Activated CD4-positive, CD25-positive, alpha-beta regulatory T cell (primary cell): ENCODE measurements at places on chromosomes 4 and X.

- no peak for DNase-seq
Observed at GRCh38 chr4:6773106-6773505, 9.4 kb upstream of the KIAA0232 start.

GRCh38 chrX:14718403-14718802, 154.5 kb downstream of the FANCB start:
- no peak for DNase-seq

- DNase-seq: no peak
Observed at GRCh38 chr4:77815636-77816035, 3.5 kb downstream of the CNOT6L start.

DNA sequence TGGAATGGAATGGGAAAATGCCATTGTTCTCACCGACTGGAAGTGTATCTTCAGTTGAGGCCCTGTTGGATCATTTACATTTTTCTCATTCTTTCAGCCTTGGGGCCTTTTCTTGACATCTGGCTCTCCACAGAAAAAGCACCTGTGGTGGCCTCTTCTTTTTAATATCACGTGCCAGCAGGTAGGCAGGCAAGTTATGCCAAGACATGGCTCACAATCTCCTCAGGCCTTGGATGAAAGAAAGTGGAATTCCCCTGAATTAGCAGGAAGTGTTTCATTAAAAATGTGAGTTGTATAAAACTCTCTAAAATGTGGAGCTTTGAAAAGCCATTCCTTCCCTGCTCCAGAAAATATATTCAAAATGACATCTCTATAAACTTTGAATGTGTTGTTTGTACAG, 122.1 kb downstream of the FRAS1 start:
- no peak for DNase-seq

GRCh38 chrX:10619425-10620046, 849 bp downstream of the MID1 start:
- DNase-seq: no peak

DNA sequence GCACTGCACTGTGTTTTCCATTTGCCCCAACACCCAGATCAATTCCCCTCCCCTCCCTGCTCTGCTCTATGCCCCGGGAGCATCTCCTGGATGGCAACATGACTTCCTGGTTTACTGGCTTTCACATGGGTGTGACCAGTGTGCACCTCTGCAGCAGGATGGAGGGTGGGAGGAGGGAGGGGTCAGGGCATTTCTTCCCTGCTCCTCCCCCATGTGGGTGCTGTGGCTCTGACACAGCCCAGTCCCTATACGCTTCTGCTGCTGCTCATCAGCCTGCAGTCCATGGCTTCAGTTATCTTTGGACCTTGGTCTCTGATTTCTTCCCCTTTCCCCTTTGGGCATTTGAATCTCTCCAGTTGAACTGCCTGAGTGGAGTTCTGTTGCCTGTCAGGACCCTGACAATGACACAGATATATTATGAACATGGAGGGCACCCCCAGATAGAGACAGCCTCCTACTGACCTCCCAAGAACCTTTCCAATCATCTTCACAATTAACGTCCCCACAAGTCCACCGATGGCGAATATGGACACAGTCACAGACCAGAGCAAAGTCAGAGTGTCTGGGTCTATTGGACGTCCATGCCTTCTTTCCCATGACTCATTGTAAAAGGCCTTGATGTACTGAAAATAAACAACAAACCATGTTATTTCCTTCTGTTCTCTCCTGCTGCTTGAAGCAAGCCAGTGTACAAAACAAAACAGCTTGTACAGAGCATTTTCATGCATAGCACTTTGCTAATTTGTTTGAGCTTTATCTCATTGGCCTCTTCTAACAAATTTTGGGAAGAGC, 24.8 kb downstream of the SLC2A9 start:
- DNase-seq: no peak

DNA sequence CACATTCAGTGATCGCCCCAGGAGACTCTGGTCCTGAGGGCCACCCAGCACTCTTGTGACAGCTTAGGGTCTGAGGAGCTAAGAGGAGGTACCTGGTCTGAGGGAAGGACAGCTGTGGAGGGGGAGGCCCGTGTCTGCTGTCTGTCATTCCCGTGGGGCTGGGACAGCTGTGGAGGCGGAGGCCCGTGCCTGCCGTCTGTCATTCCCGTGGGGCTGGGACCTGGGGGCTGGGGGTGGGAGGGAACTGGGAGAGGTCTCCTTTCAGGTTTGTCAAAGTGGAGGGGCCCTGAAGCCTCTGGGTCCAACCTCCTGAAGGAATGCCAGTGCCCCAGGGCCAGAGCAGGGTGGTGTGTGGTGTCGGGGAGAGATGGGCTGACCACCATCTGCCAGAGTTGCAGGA, 45.0 kb upstream of the ADRA2C start:
- no peak for DNase-seq

GRCh38 chrX:71174795-71175194, 30.2 kb downstream of the NLGN3 start:
- no peak for DNase-seq

- DNase-seq: no peak
Observed at GRCh38 chr4:98632258-98632657, 26.2 kb downstream of the TSPAN5 start.

DNA sequence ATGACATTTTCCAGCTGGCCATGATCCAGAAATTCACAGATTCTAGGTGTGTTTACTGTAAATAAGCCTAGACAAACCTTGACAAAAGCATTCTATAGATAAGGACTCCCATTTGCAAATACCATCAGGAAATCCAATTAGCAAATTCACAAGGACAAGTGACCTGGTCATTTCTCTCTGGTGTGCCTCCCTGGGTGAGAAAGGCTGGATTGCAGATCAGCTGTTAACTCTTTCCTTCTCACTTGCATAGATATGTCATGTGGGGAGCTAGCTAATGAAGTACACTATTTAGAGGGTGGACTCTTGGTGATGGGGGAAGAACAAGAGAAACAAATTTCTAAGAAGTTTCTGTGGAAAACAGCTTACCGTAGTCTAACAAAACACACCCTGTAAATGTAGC, 58.9 kb downstream of the MOSPD2 start:
- DNase-seq: no peak

GRCh38 chrX:146921204-146921603, 106.7 kb upstream of the CXorf51A start:
- DNase-seq: no peak

DNA sequence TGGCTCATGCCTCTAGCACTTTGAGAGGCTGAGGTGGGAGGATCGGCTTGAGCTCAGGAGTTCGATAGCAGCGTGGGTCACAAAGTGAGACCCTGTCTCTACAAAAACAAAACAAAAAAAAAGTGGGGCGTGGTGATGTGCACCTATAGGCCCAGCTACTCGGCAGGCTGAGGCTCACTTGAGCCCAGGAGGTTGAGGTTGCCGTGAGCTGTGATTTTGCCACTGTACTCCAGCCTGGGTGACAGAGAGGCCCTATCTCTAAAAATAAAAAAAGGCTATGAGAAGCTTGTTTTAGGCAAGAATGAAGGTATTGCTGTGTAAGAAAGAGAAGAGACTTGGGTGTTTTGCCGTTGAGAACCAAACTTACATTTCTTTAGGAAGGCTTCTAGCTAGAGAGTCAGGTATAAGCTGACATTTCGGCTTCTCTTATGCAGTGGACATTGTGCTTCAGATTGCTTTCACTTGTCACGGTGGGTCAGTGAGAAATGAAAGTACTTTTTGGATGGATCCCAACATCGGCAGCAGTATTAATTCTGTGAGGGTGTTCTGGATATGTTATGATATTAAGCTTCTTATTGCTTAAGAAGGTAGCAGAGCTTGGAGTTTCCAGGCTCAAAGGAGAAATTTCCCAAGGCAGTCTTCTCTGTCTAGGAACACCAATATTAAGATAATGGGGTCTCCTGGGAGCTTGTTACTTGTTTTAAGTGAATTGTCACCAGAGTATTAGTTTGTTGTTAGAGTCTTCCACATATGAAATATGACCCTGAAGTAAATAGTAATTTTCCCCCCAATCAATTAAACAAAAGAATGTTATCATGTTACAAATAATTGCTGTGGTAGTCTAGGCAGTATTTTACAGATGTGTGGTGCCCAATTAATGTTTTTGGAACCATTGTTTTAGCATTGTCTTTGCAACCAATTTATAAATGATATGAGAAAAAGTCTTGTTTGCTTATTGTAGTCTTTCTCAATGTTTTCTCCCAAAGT, 17.6 kb downstream of the TMEM131L start:
- DNase-seq: no peak

- no peak for DNase-seq
Observed at GRCh38 chrX:3788494-3789233, 75.2 kb upstream of the PRKX start.

DNA sequence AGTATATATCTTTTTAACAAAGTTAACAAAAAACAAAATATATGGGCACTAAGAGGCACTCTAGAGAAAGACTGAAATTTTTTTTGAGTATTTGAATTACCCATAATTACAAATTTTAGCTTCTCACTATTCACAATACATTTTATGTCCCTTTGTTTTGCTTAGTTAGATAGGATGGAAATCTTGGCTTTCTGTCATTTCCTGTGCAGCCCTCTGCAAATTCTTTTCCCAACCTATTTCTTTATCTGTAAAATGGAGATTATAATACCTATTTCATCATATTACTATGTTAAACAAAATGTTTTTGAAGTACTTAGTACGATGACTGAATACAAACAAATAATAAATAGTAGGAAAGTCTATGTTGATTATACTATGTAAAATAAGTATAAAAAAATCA, 710.0 kb downstream of the CCSER1 start:
- DNase-seq: no peak

- DNase-seq: no peak
Observed at GRCh38 chrX:130555341-130555740, 153.6 kb downstream of the RBMX2 start.

GRCh38 chr4:119971431-119972084, 95.1 kb downstream of the MAD2L1 start:
- no peak for DNase-seq

DNA sequence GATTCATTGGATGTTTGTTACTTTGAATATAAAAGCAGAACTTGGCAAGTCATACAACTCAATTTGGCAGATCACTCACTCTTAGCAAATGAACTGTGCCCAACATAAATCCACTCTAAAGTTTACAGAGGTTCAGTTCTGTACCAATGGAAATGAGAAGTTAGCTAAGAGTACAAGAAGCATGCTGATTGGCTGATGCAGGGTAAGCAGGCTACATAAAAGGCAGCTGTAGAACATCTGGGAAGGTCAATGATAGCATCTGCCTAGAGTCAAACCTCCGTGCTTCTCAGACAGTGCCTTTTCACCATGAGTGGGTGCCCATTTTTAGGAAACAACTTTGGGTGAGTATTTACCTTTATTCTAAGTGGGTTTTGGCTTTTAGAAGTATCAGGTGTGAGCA, at the start of gene TDO2:
Gene TDO2, plus strand, starts transcription at position 244 of the 400 bp plus-strand sequence. Its CDS starts 63 bp downstream, at position 307.
- DNase-seq: no peak

DNA sequence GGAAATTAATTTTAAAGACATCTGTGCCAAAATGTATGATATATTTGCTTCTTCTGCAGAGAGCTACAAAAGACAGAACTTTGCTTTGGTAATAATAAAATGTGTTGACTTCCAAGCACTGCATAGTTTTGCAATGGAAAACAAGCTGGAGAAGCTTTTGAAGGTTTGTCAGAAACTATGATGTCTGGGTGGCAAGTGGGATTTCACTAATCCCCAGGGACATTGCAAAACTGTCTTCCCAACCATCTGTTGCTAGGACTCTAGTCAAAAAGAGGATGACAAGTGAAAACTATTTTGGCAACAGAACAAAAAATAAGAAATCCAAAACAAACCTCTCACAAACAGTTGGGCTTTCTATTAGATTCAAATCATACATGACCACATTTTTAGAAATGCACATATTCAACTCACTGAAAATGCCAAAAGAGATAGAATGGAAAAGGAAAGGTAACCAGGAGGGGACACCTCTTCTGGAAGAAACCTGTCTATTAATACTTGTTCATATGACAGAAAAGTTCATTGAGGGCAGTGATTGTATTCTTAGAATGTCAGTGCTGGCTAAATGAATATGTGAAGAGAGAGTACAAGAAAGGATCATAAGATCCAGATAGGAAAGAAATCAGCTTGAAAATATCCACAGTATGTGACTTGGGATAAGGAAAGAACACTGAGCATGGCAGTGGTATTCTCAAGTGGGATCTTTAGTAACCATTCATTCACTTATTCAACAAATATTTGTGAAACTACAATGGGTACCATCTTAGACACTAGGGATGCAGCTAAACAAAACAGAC, 228.0 kb downstream of the RASL11B start:
- no peak for DNase-seq

- no peak for DNase-seq
Observed at GRCh38 chr4:72295966-72296557, 264.3 kb downstream of the NPFFR2 start.

- no peak for DNase-seq
Observed at GRCh38 chr4:144362366-144362765, 221.8 kb upstream of the GYPA start.

- no peak for DNase-seq
Observed at GRCh38 chrX:19564606-19565005, 49.3 kb upstream of the MAP3K15 start.

DNA sequence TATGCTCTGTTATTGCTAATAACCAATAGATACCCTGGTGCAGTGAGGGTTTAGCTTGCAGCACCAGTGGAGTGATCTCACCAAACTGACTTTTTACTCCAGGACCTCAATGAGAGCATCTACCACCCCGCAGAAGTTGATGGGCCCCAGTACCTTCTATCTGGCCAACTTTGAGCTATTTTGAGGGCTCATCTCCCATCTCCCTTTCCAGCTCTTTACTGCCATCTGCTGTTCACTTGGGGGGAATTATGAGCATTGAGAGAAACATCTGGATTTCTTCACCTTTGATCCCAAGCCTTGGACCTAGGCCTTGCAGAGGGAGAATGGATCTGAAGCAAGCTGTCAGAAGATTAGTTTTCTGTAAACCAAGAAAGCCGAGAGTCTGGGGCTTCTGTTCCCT, 143.6 kb downstream of the TMEM164 start:
- DNase-seq: no peak

DNA sequence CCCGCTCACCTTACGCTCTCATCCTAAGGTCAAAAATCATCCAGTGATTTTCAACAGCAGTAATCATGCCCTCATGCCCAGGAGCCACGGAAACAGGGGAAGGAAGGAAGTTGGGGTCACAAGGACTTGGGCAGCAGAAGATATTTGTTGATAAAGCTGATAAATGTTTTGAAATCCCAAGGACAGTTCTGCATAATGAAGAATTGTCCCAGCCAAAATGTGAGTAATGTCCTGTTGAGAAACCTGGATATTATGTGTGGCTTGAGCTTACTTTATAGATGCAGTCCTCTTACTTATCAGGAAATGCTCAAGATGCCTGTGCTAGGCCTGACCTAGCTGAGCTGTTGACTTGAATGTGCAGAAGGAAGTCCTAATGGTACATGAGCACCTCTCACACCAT, 263.0 kb upstream of the ZFP42 start:
- no peak for DNase-seq

DNA sequence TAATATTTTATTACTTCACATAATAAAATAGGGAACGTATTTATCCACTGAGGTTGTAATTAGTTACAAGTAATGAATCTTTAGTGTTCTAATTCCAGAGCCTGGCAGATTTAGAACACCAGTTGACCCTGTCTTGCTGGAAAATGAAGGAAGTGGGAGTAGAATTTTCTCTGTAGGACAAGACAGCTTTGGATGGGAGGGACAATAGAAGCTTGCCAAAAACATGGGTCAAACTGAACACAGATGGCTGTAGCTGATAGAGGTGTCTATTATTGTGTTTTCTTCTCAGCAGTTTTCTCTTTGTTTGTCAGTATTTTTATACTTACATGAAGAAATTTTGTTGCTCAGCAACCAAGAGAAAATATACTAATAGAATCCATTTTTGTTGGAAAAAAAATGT, 20.2 kb downstream of the FAT4 start:
- no peak for DNase-seq
